ENCODE measurements at places on chromosomes 7 and 10.

DNA sequence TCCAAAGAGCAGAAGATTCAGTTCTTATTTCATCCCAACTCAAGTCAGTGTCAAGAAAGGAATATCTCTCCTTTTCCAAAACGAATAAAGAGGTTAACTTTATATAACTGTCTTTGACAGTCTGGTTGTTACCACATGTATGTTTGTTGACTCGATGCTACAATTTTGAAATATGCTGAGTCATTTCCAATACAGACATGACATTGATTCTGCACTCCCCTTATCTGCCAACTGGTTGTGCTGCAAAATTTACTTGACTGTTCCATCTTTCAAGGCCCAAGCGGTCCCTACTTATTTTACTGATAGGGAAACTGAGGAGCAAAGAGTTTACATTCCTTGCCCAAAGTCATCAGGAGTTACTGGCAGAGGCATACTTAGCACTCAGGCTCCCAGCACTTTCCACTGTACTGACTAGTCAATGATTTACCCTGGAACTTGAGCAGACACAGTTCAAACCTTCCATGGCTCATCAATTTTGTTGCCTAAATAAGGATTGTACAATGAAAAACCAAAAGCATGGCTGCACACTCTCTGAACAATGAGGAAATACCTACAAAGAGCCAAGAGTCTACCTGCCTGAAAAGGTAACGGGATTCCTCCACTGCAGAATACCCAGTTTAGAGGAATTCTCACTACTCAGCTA lies 52.8 kb downstream of the ABLIM1 start:
- no peak for DNase-seq
- H3K36me3 ChIP-seq, result no peaks in the 10 kb centered on the region
- H3K4me3 ChIP-seq, result no peak overlapping the region
- no peaks in the 10 kb centered on the region for H3K27me3 ChIP-seq

DNA sequence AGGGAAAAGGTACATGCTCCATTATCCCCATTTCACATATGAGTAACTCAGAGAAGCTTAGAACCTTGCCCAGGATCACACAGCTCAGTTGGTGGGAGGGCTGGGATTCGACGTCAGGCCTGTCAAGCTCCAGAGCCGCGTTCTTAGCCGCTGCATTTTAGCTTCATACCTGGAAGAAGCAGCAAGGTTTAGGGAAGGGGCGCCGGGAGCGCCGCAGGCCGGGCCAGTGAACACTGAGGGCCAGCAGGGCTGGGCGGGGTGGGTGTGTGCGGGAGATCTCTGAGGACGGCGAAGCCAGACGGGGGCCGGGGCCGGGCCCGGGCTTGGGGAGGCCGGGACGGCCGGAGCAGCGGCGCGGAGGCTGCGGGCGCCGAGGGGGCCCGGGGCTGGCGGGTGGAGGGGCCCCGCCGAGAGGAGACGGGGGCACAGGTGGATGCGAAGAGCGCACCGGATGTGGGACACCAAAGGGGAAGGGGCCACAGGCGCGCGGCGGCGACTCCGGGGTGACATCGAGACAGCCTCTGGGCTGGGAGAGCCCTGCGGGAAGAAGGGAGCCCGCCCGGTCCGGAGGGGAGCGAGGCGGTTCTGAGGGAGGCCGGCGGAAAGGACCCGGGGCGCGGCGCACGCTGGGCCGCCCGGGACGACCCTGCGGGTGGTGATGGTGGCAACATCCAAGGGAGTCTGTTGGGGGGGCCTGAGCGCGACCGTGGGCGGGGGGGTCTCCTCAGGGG lies 498 bp downstream of the NDST2 start:
- no peak for DNase-seq
- peaks cover 36% of the 10 kb centered on the region for H3K36me3 ChIP-seq
- peaks cover 6% of the 10 kb centered on the region for H3K4me1 ChIP-seq
- peak overlapping the region; percentile 39 for H3K27ac ChIP-seq
- H3K4me3 ChIP-seq, result peak overlapping the region; percentile 72

- H3K27me3 ChIP-seq, result no peaks in the 10 kb centered on the region
- H3K4me1 ChIP-seq, result peaks cover 20% of the 10 kb centered on the region
- H3K27ac ChIP-seq, result no peak overlapping the region
- no peak overlapping the region for H3K4me3 ChIP-seq
- no peaks in the 10 kb centered on the region for H3K36me3 ChIP-seq
- no peak for DNase-seq
Measured at GRCh38 chr7:132069306-132069705, 507.0 kb downstream of the PLXNA4 start.

GRCh38 chr10:84665211-84665610 lies 336.8 kb downstream of the CCSER2 start:
- H3K27ac ChIP-seq, result no peak overlapping the region
- DNase-seq, result no peak
- no peaks in the 10 kb centered on the region for H3K27me3 ChIP-seq
- no peaks in the 10 kb centered on the region for H3K4me1 ChIP-seq
- H3K4me3 ChIP-seq, result no peak overlapping the region

GRCh38 chr7:111215550-111215949 lies 124.6 kb downstream of the LRRN3 start:
- no peak overlapping the region for H3K27ac ChIP-seq
- H3K4me3 ChIP-seq, result no peak overlapping the region
- DNase-seq, result no peak
- no peaks in the 10 kb centered on the region for H3K36me3 ChIP-seq

DNA sequence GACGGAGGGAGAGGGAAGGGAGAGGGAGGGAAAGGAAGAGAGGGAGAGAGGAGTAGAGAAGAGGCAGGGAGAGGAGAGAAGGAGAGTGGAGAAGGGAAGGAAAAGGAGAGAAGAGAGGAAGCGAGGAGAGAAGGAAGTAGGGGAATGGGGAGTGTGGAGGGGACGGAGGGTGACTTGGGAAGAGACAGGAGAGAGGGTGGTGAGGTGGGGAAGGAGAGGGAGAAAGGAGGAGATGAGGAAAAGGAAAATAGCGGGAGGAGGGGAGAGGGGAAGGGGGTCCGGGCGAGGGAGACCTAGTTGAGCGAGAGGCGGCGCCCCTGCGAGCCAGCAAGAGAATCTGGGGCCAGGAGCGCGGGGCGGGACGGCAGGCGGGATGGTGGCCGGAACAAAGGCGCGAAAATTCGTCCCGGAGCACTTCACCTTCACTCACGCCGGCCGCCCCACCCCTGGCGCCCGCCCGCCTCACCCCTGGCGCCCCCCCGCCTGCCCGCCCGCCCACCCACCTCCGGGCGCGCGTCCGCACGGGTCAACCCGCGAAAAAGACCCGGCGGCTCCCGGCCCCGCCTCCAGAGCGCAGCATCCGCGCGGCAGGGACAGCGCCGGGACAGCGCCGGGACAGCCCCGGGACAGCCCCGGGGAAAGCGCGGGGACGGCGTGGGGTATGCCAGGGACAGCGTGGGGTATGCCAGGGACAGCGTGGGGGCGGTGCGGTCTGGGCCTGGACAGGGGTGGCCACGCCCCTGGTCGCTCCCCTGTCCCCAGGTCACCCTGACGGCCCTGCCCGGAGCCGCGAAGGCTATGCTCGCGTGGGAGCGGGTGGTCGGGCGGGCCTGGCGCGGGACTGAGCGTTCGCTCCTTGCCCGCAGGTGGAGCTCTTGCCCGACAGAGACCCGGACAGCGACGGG lies 4.2 kb downstream of the VSTM2A start:
- peaks cover 85% of the 10 kb centered on the region for H3K27me3 ChIP-seq
- no peaks in the 10 kb centered on the region for H3K4me1 ChIP-seq
- DNase-seq, result no peak

DNA sequence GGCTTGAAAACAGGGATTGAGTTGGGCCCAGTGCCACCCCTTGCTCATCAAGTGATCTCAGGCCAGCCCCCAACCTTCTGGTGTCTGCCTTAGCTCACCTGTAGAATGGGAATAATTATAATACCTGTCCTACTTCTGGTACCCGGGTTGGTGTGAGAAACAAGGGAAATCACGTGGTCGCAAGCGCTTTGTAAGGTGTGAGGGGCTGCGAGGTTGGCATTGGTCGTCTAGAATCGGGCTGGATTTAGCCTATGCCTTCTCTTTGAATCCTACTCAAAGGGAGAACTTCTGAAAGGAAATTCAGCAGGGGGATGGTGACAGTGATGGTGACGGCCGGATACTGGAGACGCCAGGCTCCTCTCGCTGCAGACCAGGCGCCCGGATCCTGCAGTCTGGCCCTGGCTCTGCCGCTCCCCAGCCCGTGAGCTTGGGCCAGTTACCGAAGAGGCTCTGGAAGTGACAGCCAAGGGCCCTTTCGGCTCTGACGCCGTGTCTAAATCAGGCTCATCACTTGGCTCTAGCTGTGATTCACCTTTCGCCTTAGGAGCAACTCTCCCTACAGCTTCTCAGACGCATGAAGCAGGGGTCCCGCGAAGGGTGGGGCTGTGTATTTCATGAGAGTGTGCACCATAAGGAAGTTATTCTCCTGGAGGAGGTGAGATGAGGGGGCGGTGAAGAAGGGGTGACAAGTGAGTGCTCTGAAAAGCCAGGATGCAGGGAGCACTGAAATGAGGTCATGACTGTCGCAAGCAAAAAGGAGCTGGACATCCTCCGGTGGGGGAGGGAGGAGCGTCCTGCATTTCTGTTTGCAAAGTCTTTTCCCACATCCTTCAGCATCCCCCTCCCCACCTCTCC lies 4.0 kb upstream of the CREB5 start:
- peaks cover 26% of the 10 kb centered on the region for H3K27me3 ChIP-seq
- H3K4me1 ChIP-seq, result peaks cover 30% of the 10 kb centered on the region
- no peak overlapping the region for H3K4me3 ChIP-seq
- no peak overlapping the region for H3K27ac ChIP-seq
- no peaks in the 10 kb centered on the region for H3K36me3 ChIP-seq

GRCh38 chr10:115092555-115093285 lies 445 bp upstream of the ATRNL1 start:
- H3K36me3 ChIP-seq, result no peaks in the 10 kb centered on the region
- no peak overlapping the region for H3K27ac ChIP-seq
- peaks cover 73% of the 10 kb centered on the region for H3K27me3 ChIP-seq
- peak overlapping the region; percentile 47 for H3K4me3 ChIP-seq
- no peak for DNase-seq

DNA sequence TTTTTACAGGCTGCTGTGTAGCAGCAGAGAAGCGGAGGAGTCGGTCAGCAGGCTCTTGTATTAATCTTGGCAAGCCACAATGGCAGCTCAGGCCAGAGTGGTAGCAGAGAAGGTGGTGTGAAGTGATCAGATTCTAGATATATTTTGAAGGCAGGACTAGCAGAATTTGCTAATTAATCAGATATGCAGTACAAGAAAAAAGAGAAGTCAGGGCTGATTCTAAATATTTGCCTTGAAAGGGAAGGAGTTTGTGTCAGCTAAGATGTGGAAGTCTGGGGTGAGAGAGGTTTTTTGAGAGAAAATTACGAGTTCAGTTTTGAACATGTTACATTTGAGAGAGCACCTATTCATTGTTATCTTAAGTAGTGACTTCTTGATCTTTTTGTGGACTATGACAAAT lies 176.3 kb downstream of the WNT2 start:
- H3K4me1 ChIP-seq, result no peaks in the 10 kb centered on the region
- no peak for DNase-seq
- H3K27me3 ChIP-seq, result no peaks in the 10 kb centered on the region
- no peak overlapping the region for H3K4me3 ChIP-seq
- H3K27ac ChIP-seq, result no peak overlapping the region

DNA sequence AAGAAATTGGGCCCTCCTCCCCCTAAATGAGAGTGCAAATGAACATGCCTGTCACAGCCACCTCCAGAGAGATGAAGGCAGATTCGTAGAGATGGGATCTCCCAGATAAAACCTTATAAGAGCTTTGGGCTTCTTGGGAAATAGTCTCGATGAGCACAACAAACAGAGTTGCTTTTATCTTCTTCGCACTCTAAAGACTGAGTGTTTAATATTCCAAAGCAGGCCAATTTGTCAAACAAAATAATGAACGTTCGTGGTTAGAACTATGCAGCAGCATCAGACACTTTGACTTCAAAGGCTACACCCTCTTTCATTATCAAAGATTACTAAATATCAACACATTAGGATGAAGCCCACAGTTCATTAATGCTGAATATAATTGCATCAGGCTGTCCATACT lies 256.2 kb downstream of the SKIDA1 start:
- H3K36me3 ChIP-seq, result no peaks in the 10 kb centered on the region
- no peak overlapping the region for H3K27ac ChIP-seq
- peaks cover 21% of the 10 kb centered on the region for H3K4me1 ChIP-seq
- H3K27me3 ChIP-seq, result no peaks in the 10 kb centered on the region

DNA sequence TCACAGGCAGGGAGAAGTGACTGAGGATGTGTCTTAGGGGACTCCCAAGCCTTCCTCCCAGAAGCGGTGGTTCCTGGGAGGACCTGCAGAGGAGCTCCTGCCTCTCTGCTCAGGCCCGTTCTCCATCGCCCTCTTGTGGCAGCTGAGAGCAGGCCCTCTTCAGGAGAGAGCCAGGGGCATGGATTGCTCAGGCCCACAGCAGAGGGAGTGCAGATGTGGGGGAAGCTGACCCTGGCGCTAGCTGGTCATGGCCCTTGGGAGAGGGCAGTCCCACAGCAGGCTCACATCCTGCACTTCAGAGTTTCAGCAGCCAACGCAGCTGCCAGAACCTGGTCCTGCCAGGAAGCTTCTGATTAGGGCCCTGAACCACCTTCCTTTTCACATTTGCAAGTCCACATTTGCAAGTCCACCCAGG lies 94.8 kb upstream of the TARP start:
- peak; percentile 65 for DNase-seq
- H3K27me3 ChIP-seq, result no peaks in the 10 kb centered on the region
- no peaks in the 10 kb centered on the region for H3K36me3 ChIP-seq
- no peak overlapping the region for H3K4me3 ChIP-seq

DNA sequence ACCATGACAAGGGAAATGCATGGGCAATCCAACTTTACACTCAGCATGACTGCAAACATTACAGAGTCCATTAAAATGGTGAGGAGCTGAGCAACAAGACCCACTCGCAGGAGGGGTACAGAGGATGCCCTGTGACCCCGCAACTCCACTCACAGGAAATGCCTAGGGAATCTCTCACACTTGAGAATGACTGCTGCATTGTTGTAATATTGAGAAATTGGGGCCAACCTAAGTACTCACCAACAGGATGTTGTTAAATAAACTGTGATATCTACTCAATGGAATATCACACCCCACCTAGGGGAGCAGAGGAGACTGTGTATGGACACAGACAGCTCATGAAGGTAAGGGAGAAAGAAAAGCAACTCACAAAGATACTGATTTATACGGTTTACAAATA lies 53.4 kb upstream of the CAMK2B start:
- H3K4me3 ChIP-seq, result no peak overlapping the region
- H3K36me3 ChIP-seq, result no peaks in the 10 kb centered on the region
- H3K27ac ChIP-seq, result peak overlapping the region; percentile 98
- H3K4me1 ChIP-seq, result peaks cover 37% of the 10 kb centered on the region
